ENCODE measurements at places on chromosomes 6 and 20.
A peak's percentile ranks its signal among the peaks of the same experiment; 100 is the strongest.

GRCh38 chr6:157145656-157146285 lies 177.5 kb downstream of the TMEM242 start:
- no peak for DNase-seq

- no peak for DNase-seq
These were observed 15.5 kb upstream of the SNRNP48 start for GRCh38 chr6:7574500-7574899.

DNA sequence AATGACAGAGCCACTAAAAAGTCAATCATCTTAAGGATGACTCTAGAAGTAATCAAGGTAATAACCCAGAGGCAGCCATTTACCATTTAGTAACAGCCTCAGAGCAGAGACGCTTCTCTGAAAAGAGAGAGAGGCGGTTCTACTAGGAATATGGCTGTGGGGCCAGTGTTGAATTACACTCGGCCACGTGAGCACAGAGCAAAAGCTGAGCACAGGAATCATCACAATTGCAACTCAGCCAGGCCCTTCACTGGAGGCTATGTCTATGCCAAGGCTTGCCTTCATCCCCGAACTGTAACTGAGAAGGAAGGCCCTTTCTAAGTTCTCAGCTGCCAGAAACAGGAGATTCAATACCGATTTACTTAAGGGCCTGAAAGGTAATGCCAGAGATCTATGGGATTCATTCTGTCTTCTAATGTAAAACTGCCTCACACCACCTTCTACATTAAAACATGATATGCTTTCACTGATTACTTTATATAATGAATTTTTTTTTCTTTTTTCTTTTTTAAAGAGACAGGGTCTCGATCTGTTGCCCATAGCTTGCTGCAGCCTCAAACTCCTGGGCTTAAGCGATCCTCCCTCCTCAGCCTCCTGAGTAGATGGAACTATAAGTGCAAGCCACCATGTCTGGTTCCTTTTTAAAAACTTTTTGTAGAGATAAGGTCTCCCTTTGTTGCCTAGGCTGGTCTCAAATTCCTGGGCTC lies 67.6 kb downstream of the NUDT3 start:
- DNase-seq, result peak; percentile 59

DNA sequence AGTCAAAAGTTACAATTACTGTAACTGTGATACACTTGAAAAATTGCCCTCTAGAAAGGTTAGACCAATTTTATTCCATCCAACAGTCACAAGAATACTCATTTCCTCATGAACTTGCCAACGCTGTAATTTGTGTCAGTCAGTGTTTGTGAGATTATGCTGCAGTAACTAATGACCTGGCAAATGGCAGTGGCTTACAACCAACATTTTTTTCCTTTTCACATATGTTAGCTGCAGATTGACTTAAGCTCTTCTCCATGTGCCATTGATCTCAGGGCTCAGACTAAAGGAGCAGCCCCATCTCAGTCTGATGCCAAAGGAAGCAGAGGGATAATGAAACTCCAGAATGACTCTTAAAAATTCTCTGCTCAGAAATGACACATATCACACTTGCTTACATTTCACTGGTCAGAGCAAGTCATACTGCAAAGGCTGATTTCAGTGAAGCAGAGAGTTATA lies 92.3 kb upstream of the ELOVL5 start:
- DNase-seq, result no peak

GRCh38 chr6:73929405-73929804 lies 233.4 kb downstream of the CD109 start:
- DNase-seq, result no peak

GRCh38 chr6:27168586-27169443 lies 78.7 kb upstream of the PRSS16 start:
- DNase-seq, result peak; percentile 47

- DNase-seq, result no peak
These were observed 82.4 kb upstream of the TCF21 start for GRCh38 chr6:133806382-133807140.

- no peak for DNase-seq
These were observed 509.3 kb upstream of the MAN1A1 start for GRCh38 chr6:119858901-119859300.

DNA sequence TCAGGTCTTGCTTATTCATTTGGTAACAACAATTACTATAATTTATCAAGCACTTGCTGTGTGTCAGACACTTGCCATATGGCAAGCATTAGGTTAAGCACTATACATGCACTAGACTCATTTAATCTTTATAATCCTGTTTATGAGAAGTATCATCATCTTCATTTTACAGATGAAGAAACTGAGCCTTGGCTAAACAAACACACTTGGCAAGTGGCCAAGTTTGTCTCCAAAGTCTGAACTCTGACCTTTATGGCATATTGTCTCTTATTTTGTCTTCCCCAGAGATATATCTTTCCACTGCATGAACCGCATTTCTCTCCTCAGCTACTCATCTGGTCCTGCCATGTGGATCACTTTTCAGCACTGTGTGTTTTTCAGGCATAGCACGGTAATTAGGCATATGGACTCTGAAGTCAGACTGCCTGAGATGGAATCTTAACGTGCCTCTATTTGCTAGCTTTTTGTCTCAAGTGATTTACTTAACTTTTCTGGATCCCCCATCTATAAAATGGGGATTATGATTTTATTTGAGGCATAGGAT lies 4.7 kb downstream of the ADGRF5 start:
- DNase-seq, result no peak

DNA sequence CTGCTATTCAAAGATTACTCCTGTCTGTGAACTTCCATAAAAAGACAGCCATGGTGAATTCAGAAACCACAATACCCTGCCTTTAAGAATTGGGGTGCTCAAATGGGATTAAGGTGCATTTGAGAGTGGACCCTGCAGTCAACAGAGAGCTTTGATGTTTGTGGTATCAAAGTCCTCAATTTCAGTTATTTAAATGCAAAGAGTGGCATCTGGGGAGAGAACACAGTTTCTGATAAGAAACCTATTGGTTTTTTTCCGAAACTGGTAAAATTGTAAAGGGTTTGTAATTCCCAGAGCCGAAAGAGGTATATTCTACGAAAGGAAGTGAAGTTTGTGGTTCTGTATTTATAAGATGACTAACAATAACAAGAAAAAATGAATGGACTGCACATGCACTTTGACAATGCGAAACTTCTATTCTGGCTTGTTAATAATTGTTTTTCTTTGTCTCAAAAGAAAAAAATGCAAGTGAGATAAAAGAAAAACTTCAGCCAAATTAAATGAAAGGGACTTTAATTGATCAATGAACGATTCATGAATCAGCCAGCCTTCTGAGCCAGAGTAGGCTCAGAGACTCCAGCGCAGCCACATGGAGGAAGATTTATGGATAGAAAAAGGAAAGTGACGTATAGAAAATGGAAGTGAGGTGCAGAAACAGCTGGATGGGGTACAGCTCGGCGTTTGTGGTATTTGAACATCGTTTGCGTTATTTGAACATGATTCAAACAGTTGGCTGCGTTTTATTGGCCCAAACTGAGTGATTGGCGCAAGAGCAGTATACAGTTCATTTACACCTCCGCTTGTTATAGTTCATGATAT lies 70.5 kb upstream of the DUSP22 start:
- no peak for DNase-seq

DNA sequence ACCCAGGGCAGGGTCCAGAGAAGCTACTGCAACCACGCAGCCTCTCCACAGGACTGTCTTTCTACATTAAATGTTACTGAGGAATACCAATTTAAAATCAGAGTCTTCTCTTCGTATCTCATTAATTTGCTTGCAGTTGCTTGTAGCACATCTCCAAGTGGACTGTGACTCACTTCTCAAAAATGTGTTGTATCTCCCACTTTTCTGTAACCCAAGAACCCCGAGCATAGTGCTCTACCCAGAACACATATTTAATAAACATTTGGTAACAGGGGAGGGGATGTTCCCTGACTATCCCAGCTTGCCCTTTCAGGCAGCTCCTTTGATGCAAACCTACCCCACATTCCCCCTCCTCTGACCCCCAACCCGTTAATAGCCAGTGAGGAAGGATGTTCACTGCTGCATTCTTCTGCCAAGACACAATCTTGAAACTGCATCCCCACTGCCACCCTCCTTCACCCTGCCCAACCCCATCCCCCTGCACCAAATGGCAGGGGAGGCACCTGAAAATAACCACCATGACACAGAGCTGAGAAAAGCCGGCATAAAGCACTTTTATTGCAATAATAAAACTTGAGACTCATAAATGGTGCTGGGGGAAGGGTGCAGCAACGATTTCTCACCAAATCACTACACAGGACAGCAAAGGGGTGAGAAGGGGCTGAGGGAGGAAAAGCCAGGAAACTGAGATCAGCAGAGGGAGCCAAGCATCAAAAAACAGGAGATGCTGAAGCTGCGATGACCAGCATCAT lies 24.2 kb downstream of the FKBP1A start:
- DNase-seq, result no peak

DNA sequence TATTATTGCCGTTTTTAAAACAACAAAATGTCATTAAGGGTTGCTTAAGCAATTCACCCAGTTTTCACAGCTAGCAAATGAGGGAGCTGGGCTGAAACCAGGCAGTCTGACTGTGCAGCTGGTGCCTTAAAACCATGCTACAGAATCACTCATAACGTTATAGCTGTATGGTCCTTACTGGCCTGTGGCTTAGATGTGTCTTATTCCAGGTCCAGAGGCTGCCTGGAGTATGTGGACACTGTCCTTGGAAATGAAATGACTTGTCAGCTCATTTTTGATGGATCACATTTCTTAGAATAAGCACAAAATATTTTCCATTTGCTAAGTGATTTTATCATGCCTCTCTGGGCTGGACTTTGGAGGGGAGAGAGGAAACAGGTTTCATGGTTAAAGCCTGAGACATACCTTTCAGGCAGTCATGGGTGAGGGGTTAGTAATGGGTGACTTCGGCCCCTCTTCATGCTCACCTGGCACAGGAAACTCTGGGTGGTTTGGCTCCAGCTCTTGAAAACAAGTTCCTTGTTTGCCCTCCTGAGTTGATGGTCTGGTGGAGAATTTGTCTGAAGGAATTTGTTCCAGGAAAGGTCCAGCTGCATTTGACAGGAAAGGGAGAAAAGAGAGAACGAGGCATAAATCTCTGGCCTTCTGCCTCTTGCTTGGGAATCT lies 823.2 kb downstream of the DHX35 start:
- DNase-seq, result no peak

- DNase-seq, result no peak
These were observed 15.6 kb downstream of the SRSF6 start for GRCh38 chr20:43473381-43473704.
